ENCODE measurements at places on chromosomes 3 and 15.
A peak's percentile ranks its signal among the peaks of the same experiment; 100 is the strongest.

- DNase-seq = no peak
Measured at GRCh38 chr3:179942553-179943075, 94.1 kb downstream of the PEX5L start.

- no peak for DNase-seq
Measured at GRCh38 chr3:119220970-119221667, 19.6 kb downstream of the B4GALT4 start.

- DNase-seq = no peak
Measured at GRCh38 chr15:94230431-94230882, 904 bp upstream of the MCTP2 start.

- peak; percentile 91 for DNase-seq
Measured at GRCh38 chr15:78064544-78064943, 13.0 kb downstream of the TBC1D2B start.

GRCh38 chr3:121748680-121749275 lies 763 bp downstream of the GOLGB1 start:
- DNase-seq = peak; percentile 72

DNA sequence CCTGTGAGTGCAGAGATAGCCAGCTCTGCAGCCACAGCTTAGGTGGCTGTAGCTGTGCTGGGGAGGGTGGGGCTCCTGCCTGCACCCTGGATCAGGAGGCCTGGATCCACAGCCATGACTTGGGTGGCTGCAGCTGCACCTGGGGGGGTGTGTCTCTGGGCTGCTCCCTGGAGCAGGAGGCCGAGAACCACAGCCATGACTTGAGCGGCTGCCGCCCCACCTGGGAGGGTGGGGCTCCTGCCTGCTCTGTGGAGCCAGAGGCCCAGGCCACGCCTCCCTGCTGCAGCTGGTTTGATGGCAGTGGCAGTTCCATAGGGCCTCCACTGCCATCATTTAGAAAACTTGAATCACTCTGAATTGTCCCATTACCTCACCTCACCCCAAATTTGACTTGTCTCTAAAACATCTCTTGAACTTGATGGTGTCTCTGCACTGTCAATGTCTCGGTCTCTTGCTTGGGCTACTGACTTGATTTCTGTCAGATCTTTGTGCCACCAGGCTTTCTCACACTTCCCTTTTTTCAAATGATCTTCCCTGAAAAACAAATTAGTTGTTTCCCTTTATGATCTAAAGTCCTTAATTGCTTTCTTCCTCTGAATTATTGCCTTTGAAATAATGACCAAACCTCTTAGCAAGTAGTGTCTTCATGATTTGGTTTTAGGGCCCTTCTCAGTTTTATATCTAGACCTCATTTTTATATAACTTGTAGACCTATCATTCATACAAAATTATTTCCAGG lies 313.2 kb upstream of the MME start:
- DNase-seq = no peak

DNA sequence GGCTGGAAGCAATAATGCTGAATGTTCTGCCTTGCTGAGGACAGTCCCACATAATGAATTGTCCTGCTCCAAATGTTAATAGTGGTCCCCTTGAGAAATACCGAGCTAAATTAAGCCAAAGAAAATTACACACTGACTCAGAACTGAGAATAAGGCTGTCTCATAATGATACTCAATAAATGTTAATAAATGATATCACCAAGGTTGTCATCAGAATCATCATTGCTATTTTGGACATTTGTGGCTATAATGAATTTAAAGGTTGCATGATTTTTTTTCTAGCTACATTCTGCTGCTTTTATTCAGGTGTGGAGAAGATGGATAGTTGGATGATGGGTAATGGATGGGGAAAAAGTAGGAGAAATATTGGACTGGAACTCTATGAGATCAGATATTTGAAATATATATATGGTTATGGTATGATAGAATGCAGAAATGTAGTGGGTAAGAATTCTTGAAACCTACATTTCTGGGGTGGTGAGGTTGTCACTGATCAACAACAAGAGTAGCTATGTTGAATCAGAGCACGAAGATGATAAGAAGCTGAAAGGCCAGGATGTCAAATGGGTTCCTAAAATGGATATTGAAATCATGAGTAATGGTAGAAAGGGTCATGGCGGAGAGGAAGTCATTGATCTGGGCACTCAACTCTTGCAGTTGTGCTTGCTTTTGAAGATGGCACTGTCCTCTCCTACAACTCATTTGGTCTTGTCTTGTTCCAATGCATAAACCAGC lies 12.8 kb downstream of the CHST2 start:
- DNase-seq = no peak

DNA sequence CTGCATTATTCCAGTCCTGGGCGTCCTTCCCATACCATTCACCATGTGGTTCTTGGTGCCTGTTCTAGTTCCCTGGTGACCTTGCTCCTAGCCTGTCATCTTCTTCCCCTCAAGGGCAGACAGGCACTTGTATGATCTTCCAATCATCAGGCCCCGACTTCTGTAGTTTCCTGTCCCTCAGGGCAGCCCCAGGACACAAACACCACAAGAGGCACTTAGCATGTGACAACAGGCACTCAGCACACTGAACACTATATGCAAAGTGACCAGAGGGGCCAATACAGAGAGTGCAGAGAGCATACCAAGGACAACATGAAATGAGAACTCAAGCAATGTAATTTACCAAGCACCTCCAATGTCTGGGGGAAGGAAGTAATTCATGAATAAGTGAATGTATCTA lies 17.9 kb downstream of the TMEM40 start:
- DNase-seq = no peak

DNA sequence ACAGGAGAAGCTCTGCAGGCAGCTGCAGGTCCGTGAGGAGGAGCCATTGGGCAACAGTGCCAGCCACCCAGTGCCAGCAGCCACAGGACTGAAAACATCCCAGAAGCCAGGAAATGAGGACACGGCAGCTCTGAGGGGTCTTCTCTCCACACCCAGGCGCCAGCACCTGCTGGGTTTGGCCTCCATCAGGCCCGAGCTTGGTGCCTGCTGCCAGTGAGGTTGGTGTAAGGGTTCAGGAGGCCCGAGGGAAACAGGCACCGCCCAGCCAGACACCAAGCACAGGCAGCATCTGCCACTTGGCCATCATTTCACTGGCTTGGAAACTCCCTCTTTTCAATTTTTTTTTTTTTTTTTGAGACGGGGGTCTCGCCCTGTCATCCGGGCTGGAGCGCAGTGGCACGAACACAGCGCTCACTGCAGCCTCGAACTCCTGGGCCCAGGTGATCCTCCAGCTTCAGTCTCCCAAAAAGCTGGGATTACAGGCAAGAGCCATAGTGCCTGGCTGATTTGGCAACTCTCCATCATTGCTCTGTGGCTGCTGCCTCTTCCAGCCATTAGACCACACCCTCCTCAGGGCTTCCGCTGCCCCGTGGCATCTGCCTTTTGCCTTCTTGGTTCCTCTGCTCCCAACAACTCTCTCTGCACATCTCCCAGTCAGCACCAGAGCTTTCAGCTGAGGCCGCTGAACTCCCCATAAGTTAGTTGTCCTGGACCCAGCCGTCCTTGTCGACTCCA lies 1.5 kb upstream of the ITIH3 start:
- no peak for DNase-seq

DNA sequence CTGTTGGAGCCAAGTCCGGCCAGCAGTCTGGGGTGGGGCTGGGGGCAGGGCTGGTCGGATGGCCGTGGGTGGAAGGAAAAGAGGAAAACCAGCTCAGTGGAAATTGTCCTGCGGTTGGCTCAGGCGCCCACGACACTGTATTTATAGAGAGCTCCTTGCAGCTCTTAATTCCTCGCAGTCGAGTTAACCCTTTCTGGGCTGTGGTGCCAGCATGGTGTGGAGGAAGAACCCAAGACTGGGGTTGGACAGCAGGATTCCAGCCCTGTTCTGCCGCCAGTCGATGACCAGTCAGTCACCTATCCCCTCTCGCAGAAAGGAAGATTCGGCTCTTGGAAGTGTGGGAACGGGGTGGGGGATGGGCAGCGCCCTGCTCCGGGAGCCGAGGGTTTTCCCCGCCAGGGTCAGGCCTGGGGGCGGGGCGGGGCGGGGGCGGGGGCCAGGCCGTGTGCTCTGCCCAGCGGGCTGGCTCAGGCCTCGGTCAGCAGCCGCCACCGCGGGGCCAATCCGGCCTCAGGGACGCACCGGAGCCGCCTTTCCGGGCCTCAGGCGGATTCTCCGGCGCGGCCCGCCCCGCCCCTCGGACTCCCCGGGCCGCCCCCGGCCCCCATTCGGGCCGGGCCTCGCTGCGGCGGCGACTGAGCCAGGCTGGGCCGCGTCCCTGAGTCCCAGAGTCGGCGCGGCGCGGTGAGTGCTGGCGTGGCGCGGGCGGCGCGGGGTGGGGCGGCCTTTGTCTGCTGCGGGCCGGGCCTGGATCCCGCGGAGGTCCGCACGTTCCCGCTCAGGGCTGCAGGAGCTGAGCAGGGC lies at the start of gene CD276:
Gene CD276 (plus strand): TSS at position 607 of the 804 bp plus-strand sequence. CDS start 15,257 bp downstream, outside the sequence.
- peak; percentile 92 for DNase-seq

DNA sequence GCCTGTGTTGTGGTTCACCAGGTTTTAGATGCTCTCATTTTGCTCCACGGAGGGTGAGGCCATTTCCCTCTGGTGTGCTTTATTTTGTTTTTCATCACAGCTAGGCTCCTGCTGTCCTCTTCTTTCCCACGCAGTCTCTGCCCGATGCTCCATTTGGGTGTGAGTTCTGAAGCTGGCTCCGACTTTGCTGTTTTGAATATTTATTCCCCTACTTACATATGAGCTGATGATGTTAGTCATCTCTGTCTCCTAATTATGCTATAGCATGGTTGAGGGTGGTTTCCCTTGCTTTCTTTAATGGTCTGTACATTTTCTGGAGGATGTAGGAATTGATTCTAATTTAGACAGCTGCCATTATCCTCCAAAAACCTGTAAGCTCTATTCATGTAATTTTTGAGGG lies 168.1 kb upstream of the MYRIP start:
- no peak for DNase-seq

DNA sequence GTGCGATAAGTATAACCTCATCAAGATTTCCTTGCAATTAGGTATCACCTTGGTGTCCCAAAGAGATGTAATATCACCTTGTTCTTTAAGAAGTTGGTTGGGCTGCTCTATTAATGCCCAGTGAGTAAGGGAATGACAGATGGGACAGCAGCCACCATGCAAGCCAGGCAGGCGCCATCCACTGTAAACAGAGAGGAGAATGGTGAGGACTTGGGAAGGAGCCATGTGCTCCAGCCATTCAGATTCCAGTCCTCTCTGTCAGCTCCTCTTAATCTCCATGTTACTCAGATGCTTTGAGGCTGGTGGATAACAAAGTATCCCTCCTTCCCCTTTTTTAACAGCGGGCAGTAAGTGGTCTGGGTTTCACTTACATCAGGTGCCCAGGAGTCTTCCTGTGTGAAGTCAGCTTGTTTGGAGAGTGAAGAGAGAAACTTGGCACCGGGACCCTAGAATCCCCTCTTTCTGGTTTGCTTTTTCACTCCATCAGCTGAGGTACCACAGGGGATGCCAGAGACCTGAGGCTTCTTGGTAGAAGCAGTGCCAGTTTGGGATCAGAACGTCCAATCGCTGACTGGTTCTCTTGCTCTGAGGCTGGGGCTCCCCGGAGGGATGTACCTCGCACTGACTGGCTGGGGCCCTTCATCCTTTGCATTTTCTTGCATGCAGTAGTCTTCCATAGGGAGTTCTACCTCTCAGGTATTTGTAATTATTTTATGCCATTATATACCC lies 29.5 kb downstream of the SLCO3A1 start:
- DNase-seq = no peak

- peak; percentile 77 for DNase-seq
Measured at GRCh38 chr3:43286841-43287499, 630 bp downstream of the SNRK start.

- no peak for DNase-seq
Measured at GRCh38 chr15:52255935-52256334, 39.7 kb downstream of the MYO5C start.

- no peak for DNase-seq
Measured at GRCh38 chr15:81299630-81300273, 24.2 kb downstream of the STARD5 start.

DNA sequence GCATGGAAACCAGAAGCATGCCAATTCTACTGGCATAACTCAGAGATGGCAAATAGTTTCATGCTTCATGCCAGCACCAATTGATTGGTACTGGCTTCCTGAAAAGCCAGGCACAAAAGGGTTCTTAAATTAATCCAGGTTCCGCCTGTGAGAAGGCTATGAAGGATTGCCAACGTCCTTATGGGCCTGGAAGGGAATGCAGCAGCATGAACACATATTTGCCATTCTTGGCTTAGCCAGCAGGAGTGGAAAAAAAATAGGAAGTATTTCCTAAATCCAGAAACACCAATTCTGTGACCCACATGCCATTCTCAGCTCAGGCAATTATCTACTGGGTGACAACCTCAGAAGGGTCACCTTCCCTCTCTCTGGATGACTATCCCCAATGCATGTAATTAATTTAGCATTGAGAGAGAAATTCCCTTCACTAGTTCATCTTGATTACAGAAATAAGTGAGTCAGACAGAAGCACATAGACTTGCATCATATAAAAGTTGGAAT lies 36.0 kb downstream of the ADAMTS9 start:
- peak; percentile 69 for DNase-seq

DNA sequence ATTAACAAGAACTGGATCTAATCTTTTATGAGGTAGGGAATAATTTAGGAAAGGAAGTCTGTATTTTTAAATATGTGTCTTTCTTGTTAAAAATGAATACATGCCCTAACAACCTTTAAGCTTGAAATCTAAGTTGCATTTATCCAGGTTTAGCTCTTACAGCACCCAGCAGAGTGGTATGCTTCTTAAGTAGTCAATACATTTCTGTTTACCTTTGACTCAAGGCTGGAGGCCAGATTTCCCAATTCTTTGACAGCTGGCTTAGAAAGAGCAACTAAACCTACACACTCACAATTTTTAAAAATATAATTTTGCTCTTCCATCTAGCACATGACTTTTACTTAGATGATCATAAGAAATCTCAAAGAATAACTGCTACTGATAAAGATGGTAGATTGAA lies 148.9 kb downstream of the DPH6 start:
- no peak for DNase-seq

DNA sequence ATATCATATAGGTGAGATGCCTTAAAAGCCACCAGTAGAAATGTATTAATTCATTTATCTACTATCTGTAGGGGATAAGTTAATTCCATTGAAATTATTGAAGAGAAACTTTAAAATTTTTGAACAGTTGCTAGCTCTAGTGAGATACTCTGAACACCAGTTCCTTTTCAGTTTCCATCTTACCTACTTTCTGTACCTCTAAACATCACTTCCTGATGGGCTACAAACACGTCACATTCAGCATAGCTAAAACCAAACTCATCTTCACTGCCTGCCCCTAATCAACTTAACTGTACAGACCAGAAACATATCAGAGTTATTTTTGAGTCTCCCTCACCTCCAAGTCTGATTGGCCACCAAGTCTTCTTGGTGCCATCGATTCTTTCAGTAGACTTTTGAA lies 88.9 kb downstream of the FEZF2 start:
- no peak for DNase-seq

- DNase-seq = no peak
Measured at GRCh38 chr3:187615630-187616029, 54.6 kb downstream of the SST start.

All from adipocyte (in vitro differentiated cells).